Left colon (tissue), 2 donors: ENCODE measurements at places on chromosomes 12 and 14. TPM values are rescaled to one million over a fixed set of nuclear protein-coding genes. Genes with fewer than 3 reads are reported as not detected.

DNA sequence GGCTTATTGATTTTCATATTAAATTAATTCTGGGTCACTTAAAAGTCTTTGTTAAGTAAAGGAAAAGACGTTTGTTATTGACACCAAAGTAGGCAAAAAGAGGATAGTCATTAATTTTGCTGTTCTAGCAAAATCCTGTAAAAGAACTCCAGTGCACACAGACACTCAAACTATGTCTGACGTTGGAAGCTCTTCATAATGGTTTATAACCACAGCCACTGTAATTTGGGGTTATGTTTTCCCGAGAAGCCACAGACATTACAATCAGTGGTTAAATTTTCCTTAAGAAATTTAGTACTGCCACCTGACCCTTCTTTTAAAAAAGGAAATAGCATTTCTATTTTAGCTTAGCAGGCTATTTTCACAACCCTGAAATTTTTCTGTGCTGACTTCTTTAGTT, 267.5 kb downstream of the CCDC91 start:
- no peak for DNase-seq

DNA sequence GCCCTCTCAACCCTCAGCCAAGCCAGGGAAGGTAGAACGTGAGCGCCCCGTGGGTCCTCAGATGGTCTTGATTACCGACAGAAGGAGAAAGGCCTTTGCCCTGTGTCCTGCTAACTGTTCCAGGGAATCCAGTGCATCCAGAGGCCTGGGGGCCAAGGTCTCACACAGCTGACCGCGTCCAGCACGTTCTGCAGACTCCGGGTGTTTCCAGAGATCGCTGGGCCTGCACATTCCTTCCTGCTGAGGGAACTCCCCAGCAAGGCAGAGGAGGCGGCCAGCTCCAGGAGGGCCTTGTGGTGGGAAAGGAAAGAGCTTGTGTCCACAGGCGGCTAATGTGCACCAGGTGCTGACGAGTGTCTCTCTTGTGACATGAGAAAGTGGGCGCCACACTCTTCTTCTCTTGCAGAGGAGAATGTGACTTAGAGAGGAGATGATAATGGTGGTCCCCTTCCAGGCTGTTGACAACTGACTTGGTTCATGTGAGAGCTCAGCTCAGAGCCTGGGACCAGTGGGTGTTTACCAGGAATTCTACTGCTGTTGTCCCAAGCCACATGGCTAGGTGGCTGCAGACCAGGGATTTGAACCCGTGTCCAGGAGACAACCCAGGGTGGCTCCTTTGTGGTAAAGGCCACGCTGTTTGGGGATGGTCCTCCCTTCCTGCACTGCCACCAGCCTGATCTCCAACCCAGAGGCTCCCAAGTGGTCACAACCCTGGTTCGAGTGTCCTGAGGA, 46.8 kb upstream of the DLK1 start:
- no peak for DNase-seq

KLRK1 gene
- 1.9 TPM for total RNA-seq

MANSC4 gene
- total RNA-seq: not detected

GRCh38 chr12:113044516-113044915, 12.0 kb upstream of the DTX1 start:
- DNase-seq: no peak

AQP2 gene
- not detected for total RNA-seq

PLEKHD1 gene
- total RNA-seq: 0.18 TPM
